Stimulated activated CD8-positive, alpha-beta memory T cell treated with anti-CD3 and anti-CD28 coated beads, Interleukin-4, amount 100 ng/mL, for 4 hours (primary cell): ENCODE measurements at places on chromosomes 5 and 9.

DNA sequence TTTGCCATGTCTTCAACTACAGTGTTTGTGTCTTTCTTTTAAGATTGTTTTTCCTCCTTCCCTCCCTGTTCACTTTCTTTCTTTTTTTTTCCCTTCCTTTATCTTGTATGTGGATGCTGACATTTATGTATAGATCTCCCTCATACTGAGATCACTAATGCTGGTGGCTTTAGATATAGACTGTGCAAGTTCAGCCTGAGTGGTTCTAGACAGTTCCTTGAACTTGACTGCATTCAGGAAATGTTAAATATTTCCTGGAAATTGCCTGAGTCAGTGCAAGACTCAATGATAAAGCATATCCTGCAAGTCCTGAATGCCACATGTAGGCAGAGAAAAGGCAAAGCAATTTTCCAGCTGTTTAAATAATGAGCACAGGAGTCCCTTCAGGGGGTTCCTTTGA, 182.5 kb upstream of the NR3C1 start:
- no peak for DNase-seq

- no peak for DNase-seq
Observed at GRCh38 chr9:72586388-72587130, 65.2 kb downstream of the TMC1 start.

GRCh38 chr9:110835404-110835803, 166.8 kb downstream of the MUSK start:
- no peak for DNase-seq

GRCh38 chr9:35858458-35858857, 11.7 kb downstream of the OR13J1 start:
- no peak for DNase-seq

DNA sequence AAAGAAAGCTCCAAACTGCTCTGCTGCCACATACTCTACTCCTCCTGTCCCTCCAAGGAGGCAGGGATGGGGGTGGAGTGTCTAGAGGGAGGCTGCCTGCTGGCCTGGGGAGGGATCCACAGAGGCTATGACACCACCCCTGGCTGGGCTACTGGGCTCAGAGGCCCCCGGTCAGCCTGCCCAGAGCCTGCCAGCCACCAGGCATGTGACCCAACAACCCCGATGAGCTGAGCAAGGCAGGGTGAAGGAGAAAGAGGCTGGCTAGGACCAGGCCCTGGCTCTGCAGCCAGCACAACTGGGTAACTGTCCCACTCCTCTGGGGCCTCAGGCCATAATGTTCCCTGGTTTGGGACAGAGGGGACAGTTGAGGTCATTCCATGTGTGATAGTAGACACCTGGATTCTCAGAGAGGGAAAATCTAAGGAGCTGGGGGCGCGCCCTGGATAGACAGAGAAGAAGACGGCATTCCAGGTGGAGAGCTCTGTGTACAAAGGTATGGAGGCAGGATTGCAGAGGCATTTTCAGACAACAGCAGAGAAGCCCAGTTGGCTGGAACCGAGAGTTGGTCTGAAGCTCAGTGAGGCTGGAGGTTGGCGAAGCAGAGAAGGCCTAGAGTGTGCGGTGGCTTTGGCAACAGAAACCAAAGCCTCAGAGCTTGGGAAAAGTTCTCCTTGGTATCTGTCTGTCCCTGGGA, 33.8 kb upstream of the IL17B start:
- DNase-seq, result no peak

DNA sequence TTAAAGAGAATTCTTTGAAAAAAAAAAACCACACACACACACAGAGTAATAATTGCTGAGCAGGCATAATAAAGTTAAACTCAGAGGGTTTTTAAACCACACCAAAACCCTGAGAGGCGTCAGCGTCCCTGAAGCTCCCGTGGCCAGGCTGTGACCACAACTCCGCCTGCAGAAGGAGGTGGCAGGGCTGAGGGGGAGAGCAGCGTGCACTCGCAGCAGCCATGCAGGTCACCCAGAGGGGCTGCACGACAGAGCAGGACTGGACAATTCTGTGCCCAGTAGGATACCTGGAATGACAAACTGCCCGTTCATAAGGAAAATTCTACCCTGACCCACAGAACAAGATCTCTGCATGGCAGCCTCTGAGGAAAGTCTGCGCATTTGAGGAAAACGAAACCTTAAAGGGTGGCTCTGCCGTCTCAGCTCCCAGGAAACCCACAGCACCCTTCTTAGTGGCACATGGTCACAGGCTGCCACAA, 44.0 kb downstream of the ROR2 start:
- DNase-seq, result no peak

DNA sequence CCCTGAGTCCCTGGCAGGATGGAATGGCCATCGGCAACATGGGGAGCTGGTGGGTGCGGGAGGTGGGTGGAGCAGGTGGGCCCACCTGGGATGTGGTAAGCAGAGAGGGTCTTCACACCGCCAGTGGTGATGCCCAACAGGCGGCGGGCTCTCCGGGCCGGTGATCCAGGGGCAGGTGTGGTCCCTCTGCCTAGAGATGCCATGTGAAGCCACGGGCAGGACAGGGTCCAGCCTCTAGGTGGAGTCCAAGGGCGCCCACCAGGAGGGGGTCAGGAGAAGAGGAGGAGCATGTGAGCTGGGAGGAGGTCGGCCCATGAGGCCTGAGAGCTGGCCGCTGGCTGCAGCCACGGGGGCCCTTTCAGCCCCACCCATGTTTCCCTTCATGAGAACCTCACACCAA, 221.1 kb downstream of the FANCC start:
- no peak for DNase-seq

- DNase-seq, result no peak
Observed at GRCh38 chr5:134115806-134116175, 1.3 kb downstream of the TCF7 start.

DNA sequence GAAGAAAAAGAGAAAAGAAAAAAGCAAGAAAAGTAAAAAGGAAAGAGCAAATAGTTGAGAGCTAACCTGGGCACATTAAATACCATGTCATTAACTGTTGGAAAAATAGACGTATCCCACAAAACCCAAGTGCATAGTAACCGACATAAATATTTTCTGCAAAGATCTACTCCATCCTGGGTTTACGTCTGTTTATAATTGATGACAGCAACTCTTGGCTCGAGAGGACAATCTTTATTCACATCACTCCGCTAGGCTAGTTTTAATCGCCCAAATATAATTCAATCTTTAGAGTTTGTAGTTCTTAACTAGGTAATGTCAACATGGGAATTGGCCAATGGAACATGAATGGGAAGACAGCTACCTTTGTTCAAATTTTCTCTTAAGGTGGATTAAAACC, 321.7 kb upstream of the TNC start:
- DNase-seq, result no peak

GRCh38 chr5:53089481-53089991, 20.0 kb downstream of the MOCS2 start:
- DNase-seq, result no peak

GRCh38 chr9:91943478-91944470, 6.3 kb downstream of the ROR2 start:
- DNase-seq, result no peak

- DNase-seq, result no peak
Observed at GRCh38 chr5:13325765-13326164, 618.7 kb downstream of the DNAH5 start.

DNA sequence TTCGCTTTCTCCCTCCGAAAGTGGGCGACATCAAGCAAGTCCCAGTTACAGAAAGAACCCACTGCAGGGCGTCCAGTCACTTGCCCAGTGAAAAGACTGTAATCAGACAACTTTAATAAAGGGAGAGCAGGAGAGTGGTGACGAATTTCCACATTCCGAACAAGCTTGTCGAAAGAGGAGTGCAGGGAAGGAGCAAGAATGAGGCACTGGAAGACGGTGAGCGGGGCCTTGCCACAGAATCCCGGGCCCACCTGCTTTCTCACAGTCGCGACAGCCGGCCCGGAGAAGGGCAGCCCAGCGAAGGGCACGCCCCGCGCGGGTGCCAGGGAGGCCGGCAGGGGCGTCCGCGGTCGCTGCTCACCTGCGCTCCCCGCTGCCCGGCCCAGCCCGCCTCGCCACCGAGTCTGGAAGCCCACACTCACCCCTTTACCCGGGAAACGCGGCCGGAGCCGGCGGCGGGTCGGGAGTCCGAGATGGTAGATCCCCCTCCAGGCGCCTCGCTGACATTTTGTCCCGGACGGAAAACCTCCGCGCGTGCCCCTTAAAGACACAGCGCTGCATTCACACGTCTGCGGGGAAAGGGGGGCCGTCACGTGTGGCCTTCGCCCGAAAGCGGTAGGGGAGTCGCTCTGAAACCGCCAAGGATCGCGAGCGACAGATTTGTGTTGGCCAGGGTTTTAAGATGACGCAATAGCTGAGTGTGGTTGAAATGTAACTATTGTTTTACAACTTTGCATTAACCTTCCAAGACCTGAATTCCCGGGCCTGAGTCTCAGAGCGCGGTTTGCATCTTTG, at the start of gene ZBED3:
Gene ZBED3, minus strand, starts transcription at position 597 of the 795 bp plus-strand sequence. CDS start 9,407 bp downstream, outside the sequence.
- peak; percentile 27 for DNase-seq

- DNase-seq, result no peak
Observed at GRCh38 chr5:129474544-129474943, 14.4 kb downstream of the ADAMTS19 start.

DNA sequence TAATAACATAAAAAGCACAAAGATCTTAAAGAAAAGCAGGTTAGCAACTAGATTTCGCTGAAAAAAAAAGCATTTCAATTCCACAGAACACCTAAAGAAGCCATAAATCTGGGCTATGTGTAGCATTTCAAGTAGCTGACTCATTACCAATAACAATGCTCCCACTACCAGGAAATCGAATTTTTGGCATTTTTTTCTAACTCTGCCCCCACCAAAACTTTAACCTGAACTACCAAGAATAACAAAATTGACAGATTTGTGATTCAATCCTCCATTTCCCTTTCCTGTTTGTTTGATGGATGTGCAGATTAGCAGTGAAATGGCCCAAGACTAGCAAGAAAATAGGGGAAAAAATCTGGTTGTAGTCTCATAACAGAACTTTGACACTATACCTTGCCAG, 180.2 kb downstream of the RASEF start:
- DNase-seq, result no peak

DNA sequence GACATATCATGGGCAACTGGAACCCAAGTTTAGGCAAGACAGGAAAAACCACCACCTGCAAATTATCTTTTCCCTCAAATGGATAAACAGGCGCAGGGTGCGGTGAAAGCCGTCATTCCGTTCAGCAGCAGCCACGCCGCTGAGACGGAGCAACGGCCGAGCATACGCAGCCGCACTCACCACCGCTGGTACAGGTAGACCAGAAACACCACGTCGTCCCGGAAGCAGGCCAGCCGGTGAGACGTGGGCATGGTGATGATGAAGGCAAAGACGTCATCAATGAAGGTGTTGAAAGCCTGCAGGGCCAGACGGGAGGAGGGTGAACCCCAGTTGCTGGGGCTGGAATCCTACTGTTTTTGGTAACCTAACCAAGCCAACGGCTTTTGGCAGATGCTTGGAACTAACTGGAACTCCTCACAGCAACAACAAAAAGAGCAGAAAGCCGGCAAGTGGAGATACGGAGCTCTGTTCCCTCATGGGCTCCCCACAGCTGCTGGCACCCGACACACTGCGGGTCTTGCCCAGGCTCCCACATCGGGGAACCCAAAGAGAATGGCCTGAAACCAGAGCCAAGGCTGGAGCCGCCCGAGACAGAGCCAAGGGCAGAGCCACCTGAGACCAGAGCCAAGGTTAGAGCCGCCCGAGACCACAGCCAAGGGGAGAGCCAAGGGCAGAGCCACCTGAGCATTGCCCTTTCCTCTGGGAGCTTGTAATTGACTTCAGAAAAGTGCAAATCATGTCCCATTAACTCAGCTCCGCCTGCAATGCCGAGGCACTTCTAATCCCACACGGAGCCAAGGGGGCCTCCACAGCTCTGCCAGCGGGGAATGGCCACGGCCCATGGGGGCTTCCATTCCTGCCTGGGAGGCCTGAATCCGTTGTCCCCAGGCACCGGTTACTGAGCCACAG, 24.2 kb downstream of the CLPTM1L start:
- DNase-seq, result no peak

GRCh38 chr5:76111477-76112174, 28.4 kb downstream of the SV2C start:
- no peak for DNase-seq

GRCh38 chr5:88808153-88808552, 74.8 kb downstream of the MEF2C start:
- DNase-seq, result no peak

- DNase-seq, result no peak
Observed at GRCh38 chr5:158943057-158943456, 156.7 kb downstream of the EBF1 start.

- DNase-seq, result no peak
Observed at GRCh38 chr9:124841075-124841821, 12.0 kb upstream of the WDR38 start.

DNA sequence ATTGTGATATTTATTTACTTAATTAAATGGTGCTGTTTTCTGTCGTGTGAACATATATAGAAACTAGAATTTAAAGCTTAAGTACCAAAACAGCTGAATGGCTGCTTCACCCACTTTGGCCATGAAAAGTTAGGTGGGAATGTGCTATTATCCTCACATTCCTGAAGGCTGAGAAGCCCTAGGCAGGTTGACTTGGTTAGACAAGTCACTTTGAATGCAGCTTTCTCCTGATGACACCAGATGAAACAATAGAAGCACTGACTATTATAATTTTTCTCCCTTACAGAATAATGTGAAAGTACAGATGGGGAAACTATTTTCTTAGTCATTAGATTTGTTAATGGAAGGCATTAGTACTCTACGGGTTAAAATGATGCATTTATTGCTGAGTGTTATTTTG, 65.1 kb upstream of the C5orf46 start:
- no peak for DNase-seq

GRCh38 chr5:54390539-54391031, 64.9 kb upstream of the HSPB3 start:
- no peak for DNase-seq

DNA sequence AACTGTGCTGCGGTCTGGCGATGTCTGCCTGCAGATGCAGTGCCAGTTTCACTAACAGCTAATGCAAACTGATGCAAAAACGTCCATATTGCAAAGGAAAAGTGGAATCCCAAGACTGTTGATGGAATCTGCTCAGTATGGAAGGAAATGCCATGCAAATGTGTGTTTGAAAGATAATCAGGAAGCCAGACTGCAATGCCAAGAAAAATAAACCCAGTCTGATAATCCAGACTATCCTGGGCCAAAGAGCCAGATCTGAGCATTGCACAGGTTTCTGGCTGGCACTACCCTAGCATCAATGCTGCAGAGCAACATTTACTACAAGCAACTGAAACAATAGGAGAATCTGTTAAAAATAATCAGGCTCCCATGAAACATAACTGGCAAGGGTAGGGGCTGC, 130.3 kb downstream of the FSTL4 start:
- no peak for DNase-seq
